ENCODE measurements at places on chromosomes 16 and 17.

DNA sequence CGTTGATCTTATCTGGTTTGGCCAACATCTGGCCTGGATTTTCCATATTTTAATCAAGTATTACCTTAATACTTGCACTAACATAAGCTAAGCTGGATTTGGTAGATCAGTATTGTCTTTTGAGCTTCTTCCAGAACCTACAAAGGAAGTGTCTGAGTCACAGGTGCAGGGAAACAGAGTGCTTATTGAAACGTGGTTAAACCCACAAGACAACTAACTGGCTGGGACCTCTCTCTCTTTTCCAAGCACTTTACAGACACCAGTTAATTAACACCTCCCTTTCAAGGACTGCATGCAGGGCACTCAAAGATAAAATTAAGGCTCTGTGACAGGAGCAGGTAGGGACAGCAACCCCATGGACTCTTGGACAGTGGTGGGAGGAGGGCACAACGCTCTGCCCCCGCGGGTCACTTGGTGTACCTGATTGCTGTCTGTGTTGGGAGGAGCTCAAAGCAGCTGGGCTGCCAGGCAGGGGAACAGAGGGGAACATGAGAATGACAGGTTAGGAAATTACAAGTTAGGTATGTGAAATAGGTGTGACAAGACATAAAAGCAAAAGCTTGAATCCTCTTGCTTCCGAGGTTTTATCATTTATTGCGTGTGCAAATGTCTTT, 133.7 kb upstream of the MON1B start:
- DNase-seq, result no peak

DNA sequence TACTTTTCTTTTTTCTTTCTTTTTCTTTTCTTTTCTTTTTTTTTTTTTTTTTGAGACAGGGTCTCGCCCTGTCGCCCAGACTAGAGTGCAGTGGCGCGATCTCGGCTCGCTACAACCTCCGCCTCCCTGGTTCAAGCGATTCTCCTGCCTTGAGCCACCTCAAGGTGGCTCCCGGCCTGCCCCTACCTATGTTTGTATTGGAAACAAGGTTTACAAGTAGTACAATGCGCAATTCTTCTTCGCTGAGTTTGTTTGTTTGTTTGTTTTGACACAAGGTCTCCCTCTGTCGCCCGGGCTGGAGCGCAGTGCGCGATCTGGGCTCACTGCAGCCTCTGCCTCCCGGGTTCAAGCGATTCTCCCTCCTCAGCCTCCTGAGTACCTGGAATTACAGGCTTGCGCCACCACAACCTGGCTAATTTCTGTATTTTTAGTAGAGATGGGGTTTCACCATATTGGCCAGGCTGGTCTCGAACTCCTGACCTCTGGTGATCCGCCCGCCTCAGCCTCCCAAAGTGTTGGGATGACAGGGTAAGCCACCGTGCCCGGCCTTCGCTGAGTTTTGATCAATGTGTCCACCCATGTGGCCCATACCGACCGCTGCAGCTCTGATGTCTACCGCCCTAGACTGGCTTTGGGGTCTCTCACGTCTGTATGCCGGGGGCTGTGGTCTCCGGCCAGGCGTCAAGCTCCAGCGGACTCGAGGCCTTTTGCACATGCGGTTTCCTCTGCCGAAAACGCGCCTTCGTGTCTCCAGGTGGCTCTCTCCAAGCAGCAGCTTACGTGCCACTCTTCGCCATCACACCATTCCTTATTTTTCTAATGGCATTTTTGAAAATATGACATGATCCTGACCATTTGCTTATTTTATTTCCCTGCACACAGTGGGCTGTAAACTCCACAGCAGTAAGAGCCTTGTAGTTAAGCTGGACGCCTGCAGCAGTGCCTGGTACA, 1.1 kb upstream of the YBX2 start:
- no peak for DNase-seq

GRCh38 chr16:23478566-23478965, 25.6 kb upstream of the COG7 start:
- DNase-seq, result no peak

GRCh38 chr16:86436466-86437185, 73.7 kb upstream of the FOXF1 start:
- no peak for DNase-seq

DNA sequence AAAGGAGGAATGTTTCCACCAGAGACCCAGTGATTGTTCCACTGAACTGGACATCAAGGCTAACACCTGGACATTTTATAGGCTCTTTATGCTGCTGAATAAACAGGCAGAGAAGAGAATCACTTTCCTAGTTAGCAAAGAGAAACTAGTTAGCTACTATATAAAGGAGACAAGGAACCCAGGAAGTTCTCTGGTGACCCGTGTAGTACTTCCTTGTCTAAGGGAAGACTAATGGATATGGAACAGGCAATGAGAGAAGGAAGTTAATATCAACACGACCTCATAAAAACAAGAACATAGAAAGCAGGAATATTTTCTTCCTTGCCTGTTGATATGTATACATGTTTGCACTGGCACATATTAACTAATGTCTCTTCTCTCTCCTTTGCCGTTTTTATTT, 30.8 kb upstream of the RPL38 start:
- no peak for DNase-seq

GRCh38 chr17:3788200-3788599, 12.8 kb downstream of the ITGAE start:
- DNase-seq, result no peak

DNA sequence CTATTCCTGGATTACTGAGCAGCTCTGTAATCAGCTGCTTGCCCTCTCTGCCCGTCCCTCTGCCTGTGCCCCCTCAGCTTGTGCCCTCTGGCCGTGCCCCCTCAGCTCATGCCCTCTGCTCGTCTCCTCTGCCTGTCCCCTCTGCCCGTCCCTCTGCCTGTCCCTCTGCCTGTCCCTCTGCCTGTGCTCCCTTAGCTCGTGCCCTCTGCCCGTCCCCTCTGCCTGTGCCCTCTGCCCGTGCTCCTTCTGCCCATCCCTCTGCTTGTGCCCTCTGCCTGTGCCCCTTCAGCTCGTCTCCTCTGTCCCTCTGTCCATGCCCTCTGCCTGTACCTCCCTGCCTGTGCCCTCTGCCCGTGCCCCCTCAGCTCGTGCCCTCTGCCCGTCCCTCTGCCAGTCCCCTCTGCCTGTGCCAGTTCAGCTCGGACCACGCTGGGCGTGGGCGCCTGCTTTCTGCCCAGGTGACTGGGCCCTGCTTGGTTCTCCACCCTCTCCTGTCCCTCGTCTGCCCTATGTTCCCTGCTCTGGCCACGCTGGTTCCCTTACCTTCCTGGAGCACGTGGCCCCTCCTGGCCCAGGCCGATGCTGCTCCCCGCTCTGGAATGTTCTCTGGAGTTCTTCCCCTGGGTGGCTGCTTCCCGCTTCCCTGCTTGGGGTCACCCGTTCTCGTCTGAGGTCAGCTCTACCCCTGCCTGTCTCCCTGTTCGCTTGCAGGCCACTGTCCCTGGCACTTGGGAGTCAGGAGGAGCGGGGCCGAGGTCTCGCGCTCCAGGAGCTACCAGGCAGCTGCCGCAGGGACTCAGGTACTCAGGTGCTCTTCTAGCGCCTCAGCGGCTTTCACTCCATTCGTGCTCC, 63.9 kb downstream of the BANP start:
- no peak for DNase-seq

GRCh38 chr17:19724501-19725420, 8.4 kb upstream of the SLC47A2 start:
- peak; percentile 36 for DNase-seq

GRCh38 chr17:67435122-67435521, 58.0 kb downstream of the PITPNC1 start:
- no peak for DNase-seq

GRCh38 chr17:43545383-43545632, 832 bp downstream of the ETV4 start:
- no peak for DNase-seq

GRCh38 chr17:49528966-49529365, 33.9 kb downstream of the NGFR start:
- DNase-seq, result no peak

GRCh38 chr17:65455972-65456343, 105.5 kb downstream of the AXIN2 start:
- peak; percentile 37 for DNase-seq

- no peak for DNase-seq
Measured at GRCh38 chr16:80113873-80114574, 426.8 kb upstream of the DYNLRB2 start.

- DNase-seq, result no peak
Measured at GRCh38 chr17:71881041-71881440, 239.8 kb upstream of the SOX9 start.

DNA sequence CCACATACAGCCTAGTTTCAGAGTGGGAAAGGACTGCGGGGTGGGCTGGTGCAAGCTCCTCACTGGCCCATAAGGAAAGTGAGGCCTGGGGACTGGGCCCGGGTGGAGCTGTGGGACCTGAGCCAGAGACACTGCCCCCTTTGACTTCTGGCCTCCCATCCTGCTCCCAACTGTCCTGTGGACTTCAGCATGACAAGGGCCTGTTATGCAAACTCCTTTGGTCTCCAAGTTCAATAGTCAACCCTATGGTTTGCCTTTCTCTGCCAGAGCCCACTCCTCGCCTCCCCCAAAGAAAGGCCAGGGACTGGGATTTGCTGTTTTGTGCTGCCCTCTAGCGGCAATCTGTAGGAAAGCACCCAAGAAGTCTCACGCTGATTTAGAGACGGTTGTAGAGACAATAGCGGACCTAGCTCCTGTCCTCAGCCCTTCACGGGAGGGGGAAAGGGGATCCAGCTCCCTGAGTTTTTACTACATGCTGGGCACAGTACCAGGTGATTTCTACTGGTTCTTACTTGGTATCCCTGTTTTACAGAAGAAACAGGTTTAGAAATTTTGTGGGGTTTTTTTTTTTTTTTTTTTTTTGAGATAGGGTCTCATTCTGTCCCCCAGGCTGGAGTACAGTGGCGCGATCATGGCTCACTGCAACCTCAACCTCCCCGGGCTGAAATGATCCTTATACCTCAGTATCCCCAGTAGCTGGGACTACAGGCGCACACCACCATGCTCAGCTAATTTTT, 1.2 kb upstream of the TLCD3B start:
- peak; percentile 66 for DNase-seq

DNA sequence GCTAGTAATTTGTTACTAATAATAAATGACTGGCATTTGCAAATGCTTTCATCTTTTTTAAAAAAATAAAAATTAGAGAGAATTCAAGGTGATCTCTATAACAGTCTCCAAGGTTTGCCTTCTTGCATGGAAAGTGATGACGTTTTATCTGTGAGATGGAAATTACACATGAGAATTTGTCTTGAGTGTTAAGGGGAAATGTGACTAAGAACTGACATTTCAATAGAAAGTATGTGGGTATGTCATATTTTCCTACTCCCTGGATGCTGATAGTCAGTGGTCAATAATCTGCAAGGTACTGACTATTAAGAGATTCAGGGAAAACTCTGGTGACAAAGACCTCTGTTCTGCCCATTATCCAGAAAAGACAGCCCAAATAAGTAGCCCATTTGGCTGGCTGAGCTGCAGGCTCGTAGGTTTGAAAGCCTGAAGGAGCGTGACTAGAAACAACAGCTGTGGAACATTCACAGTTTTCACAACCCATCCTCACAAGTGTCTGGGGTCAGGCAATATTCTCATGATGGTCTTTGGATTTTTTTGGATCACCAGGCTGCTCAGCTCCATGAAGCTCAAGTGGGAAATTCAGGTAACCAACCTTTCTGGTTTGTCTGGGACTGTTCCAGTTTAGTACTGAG, 49.7 kb upstream of the WSCD1 start:
- DNase-seq, result no peak

DNA sequence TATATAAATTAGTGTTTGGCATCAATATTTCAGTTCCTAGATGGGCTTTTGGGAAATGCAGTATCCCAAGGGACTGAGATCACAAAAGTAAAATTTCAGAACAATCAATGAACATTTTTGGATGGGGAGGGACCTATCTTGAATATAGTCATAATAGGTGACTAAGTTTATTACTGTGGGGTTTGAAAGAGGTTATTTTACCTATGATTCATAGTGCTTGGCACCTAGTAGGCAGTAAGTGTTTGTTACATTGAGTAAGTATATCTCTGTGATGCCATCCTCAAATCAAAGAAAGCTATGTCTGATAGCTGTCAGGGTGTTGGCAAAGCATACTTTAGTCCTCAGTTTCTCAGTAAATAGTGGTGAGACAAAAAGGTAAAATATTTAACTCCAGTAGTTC, 36.9 kb downstream of the ZNF207 start:
- DNase-seq, result no peak

- no peak for DNase-seq
Measured at GRCh38 chr16:17076092-17076754, 394.5 kb downstream of the XYLT1 start.

DNA sequence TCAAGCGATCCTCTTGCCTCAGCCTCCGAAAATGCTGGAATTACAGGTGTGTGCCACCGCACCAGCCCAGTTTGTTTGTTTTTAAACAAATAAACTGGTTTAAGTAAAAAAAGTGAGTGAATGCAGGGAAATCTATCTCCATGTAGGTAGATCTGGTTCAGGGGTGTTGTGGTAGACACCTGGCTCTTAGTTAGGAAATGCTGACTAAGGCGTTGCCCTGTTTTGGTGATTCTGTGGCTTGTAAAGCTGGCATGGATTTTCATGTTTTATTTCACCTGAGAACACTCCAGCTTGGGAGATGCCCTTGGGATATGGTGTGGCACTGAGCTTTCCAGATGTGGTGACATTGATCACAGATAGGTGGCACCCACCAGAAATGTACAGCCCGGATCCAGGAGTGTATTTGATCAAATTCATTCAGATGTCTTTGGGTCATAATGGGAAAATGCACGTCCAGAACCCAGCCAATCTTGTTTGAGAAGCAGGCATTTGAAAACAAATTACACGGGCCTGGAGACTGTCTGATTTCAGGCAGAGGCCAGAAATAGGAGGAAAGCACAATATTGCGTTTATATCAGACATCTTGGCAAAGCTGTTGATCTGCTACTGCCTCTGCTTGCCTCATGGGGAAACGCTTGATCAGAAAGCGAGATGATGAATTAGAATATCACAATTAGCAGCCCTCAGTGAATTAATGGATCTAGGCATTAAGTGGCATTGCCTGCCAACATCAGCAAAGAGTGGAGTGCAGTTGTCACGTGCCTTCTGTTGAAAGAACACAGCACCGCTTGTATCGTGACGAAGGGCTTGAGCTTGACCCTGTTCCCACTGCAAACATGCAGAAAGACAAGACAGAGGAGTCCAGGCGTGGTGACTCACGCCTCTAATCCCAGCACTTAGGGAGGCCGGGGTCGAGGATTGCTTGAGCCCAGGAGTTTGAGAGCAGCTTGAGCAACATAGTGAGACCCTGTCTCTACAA, 7.3 kb upstream of the IL34 start:
- no peak for DNase-seq

GRCh38 chr16:10027553-10027952, 154.7 kb downstream of the GRIN2A start:
- DNase-seq, result no peak

DNA sequence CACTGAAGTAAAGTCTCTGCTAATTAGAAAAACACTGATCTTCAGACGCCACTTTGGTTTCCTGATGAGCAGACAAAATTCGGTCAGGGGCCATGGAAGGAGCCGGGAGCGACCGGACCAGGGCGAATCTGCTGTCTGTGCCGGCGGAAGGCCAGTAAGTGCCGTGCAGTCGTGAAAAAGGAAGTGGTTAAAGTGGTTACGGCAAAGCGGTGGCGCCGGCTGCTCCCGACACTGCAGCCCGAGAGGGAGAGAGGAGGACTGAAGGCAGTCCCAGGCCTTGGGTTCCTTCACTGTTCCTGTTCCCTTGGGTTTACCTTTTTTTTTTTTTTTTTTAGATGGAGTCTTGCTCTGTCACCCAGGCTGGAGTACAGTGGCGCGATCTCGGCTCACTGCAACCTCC, 17.3 kb upstream of the HEXD start:
- DNase-seq, result peak; percentile 23

Data from midbrain (tissue), 1 donor.